ENCODE measurements at places on chromosomes 3 and 15.

GRCh38 chr15:74889883-74890664 is at the start of gene MPI:
Gene MPI (plus strand): TSS chr15:74890042. CDS start chr15:74890074, 32 bp downstream.
- DNase-seq: peak; percentile 88

- no peak for DNase-seq
Measured at GRCh38 chr3:174815750-174816149, 43.4 kb upstream of the NAALADL2 start.

DNA sequence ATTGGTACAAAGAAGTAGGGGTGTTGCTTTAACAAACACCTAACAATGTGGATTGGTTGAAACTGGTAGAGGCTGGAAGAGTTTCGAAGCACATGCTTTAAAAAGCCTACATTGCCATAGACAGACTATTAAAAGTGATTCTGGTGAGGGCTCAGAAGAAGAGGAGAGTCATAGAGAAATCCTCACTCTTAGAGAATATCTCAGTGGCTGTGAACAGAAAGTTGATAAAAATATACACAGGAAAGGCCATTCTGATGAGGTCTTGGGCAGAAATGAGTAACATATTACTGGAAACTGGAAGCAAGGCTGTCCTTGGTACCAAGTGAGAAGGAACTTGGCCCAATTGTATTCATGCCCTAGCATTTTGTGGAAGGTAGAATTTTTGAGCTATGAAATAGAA is 173.7 kb upstream of the CRBN start:
- DNase-seq: no peak

- peak; percentile 97 for DNase-seq
Measured at GRCh38 chr3:185744997-185745843, 79.6 kb downstream of the IGF2BP2 start.

- no peak for DNase-seq
Measured at GRCh38 chr3:58408906-58409305, 24.7 kb downstream of the PDHB start.
